Stimulated activated CD4-positive, alpha-beta T cell treated with anti-CD3 and anti-CD28 coated beads, Interleukin-1b, Interleukin-23, amount 100 ng/mL, for 24 hours (primary cell): ENCODE measurements at places on chromosomes 7 and 10.

GRCh38 chr10:1551636-1552338 is 185.5 kb downstream of the ADARB2 start:
- DNase-seq, result no peak

DNA sequence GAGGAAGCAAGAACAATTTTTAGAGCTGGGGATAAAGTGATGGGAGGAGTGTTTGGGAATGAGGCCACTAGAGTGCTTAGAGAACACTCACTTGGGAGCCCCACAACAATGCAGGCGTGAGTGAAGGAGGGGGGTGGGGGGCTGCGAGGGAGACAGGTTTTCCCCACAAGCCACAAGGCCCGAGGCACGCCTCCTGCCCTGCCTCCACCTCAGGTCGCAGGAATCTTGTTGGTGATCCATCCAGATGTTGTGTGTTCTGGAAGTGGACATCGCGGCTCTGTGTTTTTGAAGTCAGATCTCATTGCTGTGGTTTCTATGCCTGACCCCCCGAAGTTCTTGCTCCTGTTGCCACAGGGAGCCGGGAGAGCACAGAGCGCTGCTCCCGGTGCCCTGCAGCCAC is 178.0 kb upstream of the BMPER start:
- no peak for DNase-seq

DNA sequence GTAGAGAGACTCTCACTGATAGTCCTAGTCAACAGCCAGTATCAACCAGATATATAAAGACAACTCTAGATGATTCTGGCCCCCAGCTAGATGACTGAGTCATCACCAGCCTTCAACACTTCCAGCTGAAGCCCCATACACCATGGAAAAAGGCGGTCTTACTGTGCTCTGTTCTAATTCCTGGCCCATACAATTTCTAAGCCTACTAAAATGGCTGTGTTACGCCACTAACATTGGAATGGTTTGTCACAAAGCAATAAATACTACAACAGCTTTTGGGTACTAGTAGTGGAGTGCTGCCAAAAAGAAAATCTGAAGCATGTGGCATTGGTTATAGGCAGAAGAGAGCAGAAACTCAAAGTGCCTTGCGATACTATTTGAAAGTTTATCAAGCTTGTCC is 13.0 kb upstream of the TES start:
- DNase-seq, result no peak

GRCh38 chr10:52906046-52906445 is 133.5 kb upstream of the MBL2 start:
- DNase-seq, result no peak

DNA sequence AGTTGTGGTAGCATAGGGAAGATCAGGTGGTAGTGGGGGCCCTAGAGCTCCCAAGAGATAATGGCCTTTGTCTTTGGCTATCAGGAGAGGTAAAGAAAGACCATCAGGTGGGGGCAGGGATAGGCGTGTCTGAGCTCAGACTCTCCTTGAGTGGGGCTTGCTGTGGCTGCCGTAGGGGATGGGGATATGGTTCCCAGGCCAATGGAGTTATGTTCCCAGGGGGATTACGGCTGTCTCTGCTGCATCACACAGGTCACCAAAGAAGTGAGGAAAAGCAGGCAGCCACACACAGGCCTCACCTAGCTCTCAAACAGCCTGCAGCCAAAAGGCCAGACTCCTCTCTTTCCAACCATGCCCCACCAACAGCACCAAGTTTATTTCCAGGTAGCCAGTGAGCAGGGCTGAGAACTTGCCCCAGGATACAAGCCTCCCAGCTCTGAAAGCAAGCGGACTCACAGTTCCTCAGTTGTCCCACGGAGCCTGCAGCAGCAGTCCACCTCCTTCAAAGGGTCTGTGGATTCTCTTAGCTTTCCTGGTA is 37.6 kb upstream of the C1QL3 start:
- no peak for DNase-seq
